Activated CD4-positive, alpha-beta T cell treated with anti-CD3 and anti-CD28 coated beads, Interleukin-2, amount 10 ng/mL, durations not matched to agents 7 days and 5 days (primary cell): ENCODE measurements at places on chromosomes 6 and 20.
A peak's percentile ranks its signal among the peaks of the same experiment; 100 is the strongest.

DNA sequence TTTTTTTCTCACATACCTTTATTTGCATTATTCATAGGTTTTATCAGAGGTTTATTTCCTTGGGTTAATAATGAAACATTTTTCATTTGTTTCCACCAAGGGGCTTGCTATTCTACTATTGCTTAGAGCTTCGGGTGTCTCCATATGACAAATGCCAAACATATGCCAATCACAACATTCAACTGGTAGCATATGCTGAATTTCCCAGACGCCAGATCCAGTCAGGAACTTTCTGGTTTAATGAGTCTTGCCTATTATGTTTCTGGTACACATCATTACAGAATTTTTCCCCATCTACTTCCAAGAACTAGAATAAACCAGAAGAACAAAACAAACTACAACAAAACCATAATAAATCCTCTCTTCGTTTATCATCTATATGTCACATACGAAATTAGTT is 180.7 kb downstream of the PRKN start:
- no peak for DNase-seq

DNA sequence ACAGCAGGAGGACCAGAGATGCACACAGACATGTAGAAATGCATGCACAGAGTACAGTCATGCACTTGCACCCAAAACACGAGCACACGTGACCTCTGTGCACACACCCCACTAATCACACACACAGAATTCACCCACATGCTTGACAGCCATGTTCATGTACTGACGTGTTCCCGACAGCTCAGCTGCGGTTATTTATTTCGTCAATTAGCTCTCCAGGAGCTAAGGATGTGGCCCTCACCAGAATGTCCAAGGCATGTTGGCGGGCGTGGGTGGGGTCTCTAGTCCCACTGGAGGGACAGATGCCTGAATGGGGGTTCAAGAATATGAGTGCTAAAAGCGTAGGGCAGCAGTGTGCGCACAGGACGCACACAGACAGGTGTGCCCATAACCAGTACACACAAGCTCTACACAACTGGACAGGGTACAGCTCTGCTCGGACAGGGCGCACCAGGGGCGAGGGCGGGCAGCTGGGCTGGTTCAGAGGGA is 571 bp upstream of the PRPF6 start:
- DNase-seq: peak; percentile 46

GRCh38 chr20:48904566-48905296 is 16.8 kb upstream of the ARFGEF2 start:
- DNase-seq: peak; percentile 79

DNA sequence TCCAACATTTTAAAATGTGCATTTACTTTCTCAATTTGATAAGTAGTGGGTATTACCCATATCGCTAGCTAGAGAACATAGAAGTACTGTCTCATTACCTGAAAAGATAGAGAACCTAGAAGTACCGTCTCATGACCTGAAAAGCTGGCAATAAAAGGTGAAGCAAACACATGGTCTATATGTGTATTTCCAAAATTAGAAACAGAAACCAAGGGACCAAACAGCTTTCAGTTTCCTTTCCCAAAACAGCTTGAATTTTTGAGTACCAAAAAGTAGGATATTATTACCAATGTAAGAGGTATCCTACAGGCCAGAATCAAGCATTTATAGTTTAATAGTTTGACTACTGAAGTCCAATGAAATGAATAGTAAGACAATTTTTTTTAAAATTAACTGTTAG is 77.2 kb downstream of the KIF13A start:
- no peak for DNase-seq

GRCh38 chr6:157218371-157219198 is 104.7 kb downstream of the TMEM242 start:
- DNase-seq: no peak

GRCh38 chr20:59831024-59831915 is 102.2 kb downstream of the SYCP2 start:
- peak; percentile 3 for DNase-seq

DNA sequence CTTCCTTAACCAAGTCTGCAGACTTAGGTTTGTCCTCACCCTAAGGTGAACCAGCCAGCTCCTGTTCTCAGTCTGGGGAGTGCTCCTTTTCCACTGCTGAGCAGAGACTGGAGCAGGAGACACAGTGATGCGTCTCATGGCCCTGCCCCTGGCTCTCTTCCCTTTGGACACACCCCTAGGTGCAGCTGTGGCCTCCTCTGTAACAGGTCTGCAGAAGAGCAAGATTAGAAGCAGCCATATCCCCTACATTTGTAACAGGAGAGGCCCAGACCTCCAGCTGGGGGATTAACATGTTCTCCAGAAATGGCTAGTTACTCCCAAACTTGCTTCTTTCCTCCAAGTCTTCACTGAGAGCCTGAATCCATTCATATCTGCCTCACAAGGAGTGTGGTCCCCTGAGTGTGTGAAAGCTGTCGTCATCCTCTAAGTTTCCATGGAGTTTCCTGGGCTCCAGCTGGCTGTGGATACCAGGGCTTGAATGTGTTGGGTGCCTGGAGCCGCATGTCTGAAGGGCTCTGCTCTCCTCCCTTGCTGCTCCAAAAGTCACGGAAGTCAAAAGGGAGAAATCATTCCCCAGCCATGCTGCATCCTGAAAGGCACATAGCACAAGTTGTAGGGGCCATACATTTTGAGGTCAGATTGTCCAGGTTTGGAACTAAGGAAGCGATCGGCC is 57.7 kb downstream of the PPP1R14C start:
- no peak for DNase-seq

- DNase-seq: peak; percentile 61
Measured at GRCh38 chr6:42030585-42031506, 19.5 kb upstream of the TAF8 start.

- DNase-seq: no peak
Measured at GRCh38 chr20:39195582-39196021, 233.5 kb downstream of the DHX35 start.

DNA sequence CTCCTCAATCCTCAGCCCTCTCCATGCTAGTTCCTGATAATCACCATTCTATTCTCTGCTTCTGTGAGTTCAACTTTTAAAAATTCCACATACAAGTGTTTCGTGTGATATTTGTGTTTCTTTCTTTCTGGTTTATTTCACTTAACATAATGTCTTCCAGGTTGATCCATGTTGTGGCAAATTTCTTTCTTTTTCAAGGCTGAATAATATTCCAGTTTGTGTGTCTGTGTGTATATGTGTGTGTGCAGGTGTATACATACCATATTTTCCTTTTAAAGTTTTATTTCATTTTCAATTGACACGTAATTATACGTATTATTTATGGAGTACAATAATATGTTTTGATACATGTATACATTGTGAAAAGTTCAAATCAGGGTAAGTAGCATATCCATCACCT is 19.8 kb upstream of the SF3B5 start:
- DNase-seq: no peak

GRCh38 chr20:45373353-45374100 is 4.6 kb downstream of the TP53TG5 start:
- DNase-seq: peak; percentile 90

DNA sequence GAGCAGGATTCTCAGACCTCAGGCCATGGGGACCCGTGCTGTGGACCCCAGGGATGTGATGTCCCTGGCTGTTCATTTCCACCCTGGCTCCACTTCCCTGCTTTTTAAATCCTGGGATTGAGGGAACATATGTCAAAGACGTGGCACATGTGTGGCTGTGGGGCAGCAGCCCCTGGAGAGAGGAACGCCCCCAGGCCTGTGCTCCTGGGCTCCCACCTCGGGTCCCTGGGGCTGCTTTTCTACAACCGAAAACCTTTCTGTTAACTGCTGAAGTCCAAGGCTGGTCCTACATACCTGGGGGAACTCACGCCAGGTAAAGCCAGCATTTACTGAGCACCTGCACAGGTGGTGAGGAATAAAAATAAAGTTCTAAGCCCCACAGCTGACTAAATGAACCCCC is 102.3 kb upstream of the FRMD1 start:
- DNase-seq: no peak

- DNase-seq: peak; percentile 46
Measured at GRCh38 chr6:160766989-160767646, 65.1 kb downstream of the PLG start.

DNA sequence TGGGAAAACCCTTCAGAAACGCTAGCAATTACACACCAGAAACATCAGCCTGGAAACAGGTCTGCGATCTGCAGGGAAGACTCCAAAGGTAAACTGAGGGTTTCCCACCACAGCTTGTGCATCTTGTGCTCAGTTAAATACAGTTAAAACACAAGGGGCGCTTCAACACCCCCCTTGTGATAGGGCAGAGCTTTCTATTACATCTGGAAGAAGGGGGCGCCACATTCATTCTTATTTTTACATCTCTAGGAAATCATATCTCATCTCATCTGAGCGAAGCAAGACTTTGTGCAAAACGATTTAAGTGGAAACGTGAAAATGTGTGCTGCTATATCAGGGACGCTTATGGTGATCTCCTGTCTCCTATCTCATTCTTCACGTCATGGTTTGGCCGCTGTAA is 58.5 kb downstream of the PRND start:
- no peak for DNase-seq

DNA sequence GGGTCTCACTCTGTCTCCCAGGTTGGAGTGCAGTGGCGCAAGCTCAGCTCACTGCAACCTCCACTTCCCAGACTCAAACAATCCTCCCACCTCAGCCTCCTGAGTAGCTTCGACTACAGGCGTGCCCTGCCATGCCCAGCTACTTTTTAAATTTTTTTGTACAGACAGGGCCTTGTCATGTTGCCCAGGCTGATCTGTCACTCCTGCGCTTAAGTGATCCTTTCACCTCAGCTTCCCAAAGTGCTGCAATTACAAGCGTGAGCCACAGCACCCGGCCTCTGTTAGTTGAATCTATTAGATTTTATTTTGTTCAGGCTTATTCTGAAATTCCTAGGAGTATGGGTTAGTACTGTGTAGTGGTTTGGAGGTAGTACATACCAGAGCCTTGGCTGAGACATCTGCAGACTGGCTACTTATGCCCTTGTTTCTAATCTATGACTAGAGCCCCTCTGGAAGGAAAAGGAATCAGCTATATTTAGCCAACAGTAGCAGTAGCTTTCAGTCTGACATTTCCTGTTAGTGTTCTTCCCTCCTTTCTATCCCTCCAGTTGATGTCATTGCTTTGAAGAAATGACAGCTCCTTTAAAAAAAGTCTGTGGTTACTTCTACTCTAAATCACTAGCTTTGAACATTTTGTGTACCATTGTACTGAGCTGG is 74.4 kb downstream of the ITCH start:
- DNase-seq: no peak

DNA sequence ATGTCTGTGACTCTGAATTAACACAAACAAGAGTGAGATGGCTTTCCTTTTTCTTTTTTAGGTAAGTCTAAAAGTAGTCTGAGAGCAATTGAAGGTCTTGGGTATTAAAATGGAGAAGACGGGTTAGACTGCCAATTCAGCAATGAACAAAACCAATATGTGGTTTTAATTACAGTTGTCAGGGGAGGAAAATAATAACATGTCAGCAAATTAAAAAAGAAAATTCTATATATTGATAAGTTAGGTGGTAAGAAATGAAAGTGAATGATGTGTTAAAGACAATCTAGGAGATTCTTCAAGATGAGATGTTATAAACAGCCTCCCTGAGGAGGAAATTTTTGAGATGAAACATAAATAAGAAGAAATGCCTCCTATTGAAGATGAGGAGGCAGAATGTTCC is 150.6 kb upstream of the HSF2 start:
- DNase-seq: no peak

DNA sequence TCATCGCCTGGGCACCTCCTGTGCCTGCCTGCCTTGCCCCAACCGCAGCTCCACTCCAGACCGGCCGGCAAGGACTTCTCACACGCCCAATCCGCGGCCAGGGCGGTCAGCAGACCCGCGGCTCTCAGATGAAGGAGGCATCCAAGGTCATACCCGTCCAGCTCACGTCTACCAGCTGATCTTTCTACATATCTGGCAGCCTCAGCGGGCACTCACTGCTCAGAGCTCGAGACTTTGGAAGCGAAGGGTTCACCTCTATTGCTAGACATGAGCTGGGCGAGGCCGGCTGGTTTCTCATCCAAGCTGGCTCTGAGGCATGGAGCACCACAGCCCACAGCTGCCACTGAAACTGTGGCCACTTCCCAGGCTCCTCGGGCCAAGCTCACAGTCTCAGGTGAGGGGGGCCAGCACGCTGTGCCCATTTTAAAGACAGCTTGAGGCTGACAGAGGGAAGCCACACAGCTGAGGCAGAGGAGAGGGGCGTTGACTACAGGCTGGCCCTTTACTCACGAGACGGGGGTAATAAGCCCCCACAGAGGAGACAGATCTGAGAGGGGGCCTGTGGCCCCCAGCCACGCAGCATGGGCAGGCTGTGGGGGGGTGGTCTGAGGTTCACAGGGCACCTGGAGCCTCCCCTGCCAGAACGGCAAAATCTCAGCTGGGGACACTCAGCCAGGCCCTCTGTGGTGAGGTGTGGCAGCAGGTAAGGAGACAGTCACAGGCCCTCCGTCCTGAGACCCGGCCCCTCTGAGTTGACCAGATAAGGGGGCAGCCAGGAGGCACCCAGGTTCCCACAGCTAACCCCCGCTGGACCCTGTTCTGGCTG is 2.0 kb downstream of the LAMA5 start:
- DNase-seq: no peak

DNA sequence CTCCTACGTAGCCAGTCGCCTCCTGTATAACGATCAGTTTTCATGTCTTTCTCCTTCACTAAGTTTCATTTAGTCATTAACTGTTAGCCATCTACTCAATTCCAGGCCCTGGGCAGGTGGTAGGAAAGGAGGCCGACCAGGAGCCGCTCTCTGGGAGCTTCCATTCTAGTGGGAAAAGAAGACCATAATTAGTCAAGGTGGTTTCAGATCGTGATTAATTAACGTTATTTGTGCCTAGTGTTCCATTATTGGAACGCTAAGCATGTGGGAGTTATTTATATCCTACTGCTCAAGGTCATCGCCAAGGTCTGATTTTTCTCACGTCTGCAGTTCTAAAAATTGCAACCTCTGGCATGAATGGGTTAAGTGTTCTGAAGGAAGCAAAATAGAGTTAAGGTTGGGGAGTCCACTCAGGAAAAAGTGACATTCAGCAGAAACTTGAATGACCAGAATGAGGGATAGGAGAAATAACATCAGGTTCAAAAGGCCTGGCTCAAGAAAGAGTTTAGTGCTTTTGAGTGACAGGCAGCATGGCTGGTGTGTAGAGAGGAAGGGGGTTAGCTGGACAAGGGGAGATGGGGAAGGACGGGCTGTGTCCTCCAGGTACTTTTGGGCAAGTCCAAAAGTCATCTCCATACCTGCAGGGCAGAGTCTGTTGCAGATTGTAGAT is 812 bp downstream of the SLC9A8 start:
- no peak for DNase-seq

- DNase-seq: no peak
Measured at GRCh38 chr6:97947841-97948240, 664.8 kb upstream of the MMS22L start.

- DNase-seq: peak; percentile 27
Measured at GRCh38 chr6:2990248-2990931, 9.3 kb upstream of the NQO2 start.

DNA sequence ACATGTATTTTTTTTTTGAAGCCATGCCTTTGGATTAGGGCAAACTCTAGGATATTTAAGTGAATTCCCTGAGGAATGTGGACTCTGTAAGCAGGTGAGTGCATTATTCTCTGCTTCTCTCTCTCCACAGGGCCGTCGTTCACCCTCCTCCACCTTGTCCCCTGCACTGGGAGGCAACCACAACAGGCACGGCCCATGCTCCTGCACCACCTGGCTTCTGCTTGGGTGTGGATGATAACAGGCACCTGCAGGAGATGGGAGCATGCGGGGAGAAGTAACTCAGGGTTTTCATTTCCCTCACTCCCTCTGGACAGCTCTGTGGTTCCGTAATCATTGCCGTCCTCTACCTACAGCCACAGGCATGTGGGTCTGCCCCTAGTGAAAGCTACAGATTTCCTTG is 43.4 kb downstream of the HLA-C start:
- DNase-seq: no peak
